ENCODE measurements at places on chromosomes 1 and 21. TPM values are rescaled to one million over a fixed set of nuclear protein-coding genes. Genes with fewer than 3 reads are reported as not detected.
A peak's percentile ranks its signal among the peaks of the same experiment; 100 is the strongest.

PTCH2 gene
- 0.32 TPM for total RNA-seq

IL19 gene
- total RNA-seq, result 1.7 TPM

DNA sequence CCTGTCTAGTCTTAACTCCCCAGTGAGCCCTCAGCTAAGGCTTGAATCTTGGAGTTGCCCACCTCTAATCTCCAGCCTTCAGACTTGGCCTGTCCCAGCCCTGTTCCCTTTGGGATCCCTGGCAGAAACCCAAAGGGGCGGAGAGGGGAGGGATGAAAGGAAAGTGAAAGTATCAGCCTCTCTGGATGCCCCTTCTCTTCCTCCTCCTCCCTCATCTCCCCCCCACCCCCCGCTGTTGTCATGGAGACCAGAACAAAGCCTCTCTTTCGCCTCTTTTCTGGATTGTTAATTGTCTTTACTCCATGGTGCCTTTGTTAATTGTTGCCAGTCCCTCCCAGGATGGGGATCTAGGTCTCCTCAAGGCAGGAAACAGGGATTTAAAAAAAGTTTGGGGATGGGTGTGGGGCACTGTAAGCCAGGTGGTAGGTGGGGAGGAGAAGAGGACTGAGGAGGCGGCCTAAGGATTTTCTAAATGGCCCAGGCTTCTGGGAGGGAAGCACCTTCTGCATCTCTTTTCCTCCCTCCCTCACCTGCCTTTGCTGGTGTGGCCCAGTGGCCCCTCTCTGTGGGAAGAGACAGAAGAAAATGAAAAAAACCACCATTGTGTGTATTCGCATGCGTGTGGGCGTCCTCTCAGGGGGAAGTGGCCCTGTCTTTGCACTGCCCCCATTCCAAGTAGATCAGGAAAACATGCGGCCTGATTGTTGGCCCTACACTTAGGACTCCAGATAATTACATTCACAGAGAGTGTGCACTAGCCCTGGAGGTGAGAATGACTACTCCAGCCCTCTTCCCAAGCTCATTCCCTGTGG, 7.5 kb upstream of the SOX13 start:
- DNase-seq, result peak; percentile 56

PRDM16 gene
- total RNA-seq, result 1.7 TPM

ZMYND12 gene
- total RNA-seq, result 0.32 TPM

DNA sequence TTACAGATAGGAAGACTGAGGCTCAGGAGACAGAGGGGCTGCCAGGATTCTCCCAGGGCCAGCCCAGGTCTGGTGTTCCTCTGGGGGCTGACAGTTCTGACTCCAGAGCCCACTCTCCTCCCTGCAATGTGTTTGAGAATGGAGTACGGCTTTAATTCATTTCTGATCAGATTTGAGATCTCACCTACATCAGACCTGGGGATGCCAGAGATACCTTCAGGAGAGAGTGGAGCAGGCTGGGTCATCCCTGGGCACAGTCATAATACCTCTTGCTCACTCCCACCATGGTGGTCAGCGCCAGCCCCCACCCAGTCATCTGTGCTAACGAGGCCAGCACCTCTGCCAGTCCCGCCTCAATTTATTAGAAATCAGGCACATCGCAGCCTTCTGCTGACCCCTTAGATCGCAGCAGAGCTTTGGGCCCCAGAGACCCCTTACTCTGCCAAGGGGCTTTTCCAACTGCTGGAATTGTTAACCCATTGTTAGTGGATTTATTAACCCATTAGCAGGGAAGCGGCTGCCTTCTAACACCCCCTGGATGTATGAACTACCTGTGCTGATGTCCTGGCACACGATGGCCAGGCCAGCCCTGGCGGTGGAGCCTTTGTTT, 352.1 kb downstream of the MATN1 start:
- no peak for DNase-seq

MAP10 gene
- total RNA-seq, result 2.2 TPM

- no peak for DNase-seq
These were observed 17.8 kb downstream of the CASZ1 start for GRCh38 chr1:10778640-10779039.

LAMC2 gene
- total RNA-seq, result 27.6 TPM

DNA sequence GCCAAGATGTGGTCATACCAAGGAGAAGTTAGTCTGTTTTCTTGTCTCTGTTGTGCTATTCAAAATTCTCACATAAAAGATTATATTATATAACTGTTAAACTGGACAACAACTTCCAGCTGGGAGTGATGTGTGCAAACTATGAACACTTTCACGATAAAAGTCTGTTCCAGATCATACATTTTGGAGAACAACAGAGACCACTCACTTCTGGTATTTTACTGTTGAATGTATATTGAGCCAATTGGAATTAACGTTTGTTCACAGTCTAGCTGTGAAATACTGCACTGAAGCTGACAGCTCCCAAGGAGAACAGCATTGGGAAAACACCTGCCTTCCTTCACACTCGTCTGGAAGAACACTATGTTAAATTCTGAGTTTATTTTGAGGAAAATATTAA, 860 bp upstream of the SHCBP1L start:
- DNase-seq, result no peak

PLPP3 gene
- 14.7 TPM for total RNA-seq

SPRR2E gene
- not detected for total RNA-seq

GRCh38 chr1:65429806-65430205, 9.3 kb downstream of the LEPR start:
- peak; percentile 66 for DNase-seq

DNA sequence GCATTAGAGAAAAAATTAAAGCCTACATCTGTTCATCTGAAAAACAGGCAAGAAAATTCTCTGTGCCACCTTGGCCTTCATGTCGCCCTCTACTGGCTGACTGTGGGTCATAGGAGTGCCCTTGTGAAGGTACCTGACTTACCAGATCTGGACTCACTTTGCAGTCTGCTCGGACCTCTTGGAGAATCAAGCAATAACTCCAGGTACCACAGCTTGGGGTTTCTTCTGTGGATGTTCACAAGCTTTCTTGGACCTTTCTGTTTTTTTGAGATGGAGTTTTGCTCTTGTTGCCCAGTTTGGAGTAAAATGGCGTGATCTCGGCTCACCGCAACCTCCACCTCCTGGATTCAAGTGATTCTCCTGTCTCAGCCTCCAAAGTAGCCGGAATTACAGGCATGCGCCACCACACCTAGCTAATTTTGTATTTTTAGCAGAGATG, 2.4 kb upstream of the PRAMEF18 start:
- DNase-seq, result no peak

DNA sequence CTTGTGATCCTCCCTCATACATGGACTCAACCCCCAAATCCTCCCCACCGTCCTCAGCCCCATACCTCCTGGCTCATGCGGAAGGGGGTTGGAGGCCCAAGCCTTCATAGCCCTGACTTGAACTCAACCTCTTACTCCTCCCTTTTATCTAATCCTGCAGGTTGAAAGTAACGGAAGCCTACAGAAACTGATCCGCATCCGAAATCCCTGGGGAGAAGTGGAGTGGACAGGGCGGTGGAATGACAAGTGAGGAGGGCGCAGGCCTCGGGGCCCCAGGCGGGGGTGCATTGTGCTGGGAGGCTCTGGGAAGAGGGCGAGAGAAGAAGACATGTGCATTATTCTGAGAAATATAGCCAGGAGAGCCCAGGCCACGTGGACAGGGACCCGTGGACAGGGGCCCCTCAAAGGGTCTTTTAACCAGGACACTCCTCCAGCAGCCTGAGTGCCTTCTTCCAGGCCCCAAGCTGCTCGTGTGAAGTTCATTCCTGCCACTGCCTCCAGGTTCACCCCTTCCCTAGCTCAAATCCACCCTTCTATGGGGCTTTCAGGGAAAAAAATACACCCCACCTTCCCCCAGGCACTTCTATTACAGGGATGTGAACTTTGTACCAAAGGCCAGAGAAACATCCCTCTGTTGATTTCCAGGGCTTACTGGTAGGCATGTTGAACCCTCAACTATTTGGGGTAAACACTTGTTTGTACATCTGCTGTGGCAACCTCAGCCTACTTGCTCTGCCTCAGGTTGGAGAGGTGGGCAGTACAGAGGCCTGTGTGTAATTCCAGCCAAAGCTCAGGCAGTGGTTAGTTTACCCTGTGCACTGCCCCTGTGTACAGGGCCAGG, 38.6 kb downstream of the CAPN2 start:
- no peak for DNase-seq

DNA sequence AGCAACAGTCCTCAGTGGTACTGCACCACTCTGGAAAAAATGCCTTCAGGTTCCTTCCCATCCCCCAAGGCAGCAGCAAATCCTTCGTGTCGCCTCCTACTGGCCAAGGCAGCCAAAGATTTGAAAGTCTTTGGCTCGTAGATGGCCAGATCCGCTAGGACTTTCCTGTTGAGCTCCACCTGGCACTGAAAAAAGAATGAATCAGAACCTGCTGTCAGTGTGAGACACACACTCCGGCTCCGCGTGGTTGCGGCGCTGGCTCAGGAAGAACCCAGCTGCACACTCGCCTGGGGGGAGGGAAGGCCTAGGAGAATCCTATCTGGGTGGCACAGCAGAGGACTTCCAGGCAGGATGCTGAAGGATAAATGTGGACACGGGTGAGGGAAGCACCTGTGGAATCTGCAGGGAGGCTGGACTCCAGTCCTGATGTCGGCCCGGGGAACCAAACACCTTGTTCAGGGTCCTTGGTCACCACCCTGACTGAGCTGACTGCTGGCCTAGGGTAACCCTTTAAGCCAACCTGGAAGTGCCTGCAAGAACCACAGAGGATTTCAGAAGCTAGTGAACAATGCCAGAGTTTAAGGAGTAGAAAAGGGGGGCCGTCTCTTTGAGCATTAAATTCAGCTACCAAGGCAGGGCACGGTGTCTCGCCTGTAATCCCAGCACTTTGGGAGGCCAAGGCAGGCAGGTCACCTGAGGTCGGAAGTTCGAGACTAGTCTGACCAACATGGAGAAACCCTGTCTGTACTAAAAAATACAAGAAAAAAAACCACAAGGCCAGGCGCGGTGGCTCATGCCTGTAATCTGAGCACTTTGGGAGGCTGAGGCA, 3.2 kb upstream of the CCNL2 start:
- DNase-seq, result peak; percentile 46

- no peak for DNase-seq
These were observed 104.8 kb downstream of the RGL1 start for GRCh38 chr1:183909672-183910071.

CA6 gene
- not detected for total RNA-seq

DNA sequence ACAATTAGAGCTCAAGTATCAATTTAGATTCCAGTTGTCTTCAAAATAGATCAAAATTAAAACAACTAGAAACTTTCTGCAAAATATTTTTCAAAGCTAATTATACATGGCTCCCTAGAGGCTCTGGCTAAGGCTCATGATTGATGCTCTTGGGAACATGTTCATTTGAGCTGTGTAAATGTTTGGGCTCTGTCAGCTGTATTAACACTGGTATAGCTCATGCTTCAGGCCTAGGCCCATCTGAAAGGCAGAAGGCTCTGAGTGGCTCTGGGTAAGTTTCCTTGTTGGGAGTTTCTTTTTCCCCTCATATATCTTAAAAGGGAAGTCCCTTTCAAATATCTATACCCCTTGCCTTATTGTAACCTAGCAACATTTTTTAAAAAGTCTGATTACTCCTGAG, 81.3 kb downstream of the UROD start:
- no peak for DNase-seq

DNA sequence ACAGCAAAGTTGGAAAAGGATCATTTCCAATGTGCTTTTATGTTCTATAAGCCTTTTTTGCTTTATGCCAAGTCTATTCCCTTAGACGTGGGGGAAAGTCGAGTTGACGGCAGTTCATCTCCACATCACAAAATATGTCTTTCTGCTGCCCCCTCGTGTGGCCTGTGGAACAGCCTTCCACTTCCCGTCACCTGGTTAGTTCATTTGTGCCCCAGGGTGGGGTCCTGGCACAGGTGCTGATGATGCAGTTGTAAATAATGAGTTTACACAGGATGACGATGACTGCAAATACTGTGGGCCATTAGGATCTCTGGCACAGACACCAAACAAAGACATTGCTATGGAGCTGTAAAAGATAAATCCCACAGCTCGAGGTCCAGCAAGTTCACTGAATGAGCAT, 10.0 kb upstream of the OTUD3 start:
- DNase-seq, result no peak

- DNase-seq, result no peak
These were observed 106.8 kb downstream of the RAVER2 start for GRCh38 chr1:64851664-64852063.

DNA sequence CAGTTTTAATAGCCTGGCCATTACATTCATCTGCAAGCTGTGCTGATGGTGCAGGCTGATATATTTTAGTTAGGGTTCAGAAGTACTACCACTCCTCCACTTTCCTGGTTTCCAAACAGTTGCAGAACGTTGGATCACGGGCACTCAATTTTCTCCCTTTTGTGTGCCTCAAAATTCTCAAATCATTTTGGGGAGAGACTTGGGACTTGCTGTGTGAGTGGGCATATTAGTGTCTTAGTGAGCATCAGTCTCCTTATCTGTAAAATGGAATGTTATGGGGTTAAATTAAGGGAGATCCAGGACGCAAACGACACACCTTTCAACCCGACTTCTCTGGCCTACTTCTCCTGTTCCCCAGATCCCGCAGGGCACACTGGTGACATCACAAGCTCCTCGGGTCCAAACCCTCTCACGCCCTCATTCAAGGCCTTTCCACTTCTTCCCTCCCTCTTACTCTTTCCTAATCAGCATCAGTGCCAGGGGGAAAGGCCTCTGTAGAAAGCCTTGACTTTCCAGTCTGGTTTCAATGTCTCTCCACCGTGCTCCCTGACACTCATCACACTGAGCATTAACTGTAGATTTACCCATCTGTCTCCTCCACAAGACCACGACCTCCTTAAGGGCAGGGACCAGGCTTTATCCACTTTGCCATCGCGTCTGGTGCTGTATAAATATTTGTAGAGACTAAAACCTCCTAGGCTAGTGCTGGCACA, 1.2 kb downstream of the PIGP start:
- DNase-seq, result peak; percentile 89

AIRE gene
- total RNA-seq, result not detected

DNA sequence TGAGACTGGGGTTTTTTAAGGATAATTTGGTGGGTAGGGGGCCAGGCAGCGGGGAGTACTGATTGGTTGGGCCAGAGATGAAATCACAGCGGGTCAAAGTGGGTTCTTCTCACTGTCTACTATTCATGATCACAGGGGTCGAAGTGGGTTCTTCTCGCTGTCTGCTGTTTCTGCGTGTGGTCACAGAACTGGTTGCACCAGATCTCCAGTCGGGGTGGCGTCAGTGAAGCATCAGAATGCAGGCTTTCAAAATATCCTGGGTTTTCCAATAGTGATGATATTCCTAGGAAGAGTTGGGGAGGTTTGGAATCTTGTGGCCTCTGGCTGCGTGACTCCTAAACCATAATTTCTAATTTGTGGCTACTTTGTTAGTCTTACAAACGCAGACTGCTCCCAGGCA, 45.1 kb downstream of the TRPM2 start:
- no peak for DNase-seq

Data from fibroblast of villous mesenchyme (primary cell).